ENCODE measurements at places on chromosomes 1 and 21. TPM values are rescaled to one million over a fixed set of nuclear protein-coding genes. Genes with fewer than 3 reads are reported as not detected.
A peak's percentile ranks its signal among the peaks of the same experiment; 100 is the strongest.

- DNase-seq, result no peak
- H3K36me3 ChIP-seq, result no peaks in the 10 kb centered on the region
- H3K4me3 ChIP-seq, result no peak overlapping the region
- H3K27ac ChIP-seq, result no peak overlapping the region
- no peaks in the 10 kb centered on the region for H3K27me3 ChIP-seq
Observed at GRCh38 chr1:68594851-68595250, 98.0 kb upstream of the DEPDC1 start.

C4BPB gene
- not detected for polyA plus RNA-seq

ADCY10 gene
- 0.02 TPM for polyA plus RNA-seq

IGSF8 gene
- polyA plus RNA-seq, result 132 TPM

DNA sequence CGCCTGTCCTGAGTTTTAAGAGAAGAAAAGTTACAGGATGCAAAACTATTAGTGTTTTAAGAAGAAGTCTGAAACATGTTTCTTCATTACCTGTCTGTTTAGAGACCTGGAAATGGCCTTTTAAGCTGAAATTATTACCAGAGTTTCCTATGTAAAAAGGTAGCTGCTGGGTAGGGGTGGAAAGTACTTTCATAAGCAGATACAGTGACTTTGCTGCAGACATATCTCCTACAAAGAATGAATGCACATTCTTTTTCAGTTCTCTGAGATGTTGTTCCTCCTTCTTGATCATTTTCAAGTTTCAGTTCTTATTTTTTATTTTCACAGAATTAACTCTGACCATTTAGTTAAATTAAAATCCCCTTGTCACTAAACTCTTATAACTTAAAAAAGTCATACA lies 1329.6 kb downstream of the KCNT2 start:
- H3K4me3 ChIP-seq, result no peak overlapping the region
- H3K27ac ChIP-seq, result no peak overlapping the region
- DNase-seq, result no peak
- H3K36me3 ChIP-seq, result no peaks in the 10 kb centered on the region
- H3K4me1 ChIP-seq, result no peaks in the 10 kb centered on the region
- no peaks in the 10 kb centered on the region for H3K27me3 ChIP-seq

DNA sequence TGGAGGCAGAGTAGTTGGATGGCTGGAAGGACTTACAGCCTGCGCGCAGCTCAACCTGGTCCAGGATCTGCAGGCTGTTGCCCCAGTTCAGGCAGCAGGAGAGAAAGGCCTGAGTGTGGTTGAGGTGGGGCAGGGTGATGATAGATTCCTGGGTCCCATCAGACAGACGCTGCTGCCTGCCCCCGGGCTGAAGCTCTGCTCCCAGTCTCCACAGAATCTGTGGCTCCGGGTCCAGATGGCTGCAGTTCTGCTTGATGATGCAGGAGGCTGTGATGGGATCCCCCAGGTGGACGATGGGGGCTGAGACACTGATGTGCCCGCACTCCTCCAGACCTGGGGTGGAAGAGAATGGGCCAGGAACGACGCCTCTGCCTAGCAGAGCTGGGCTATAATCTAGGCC lies 7.4 kb downstream of the CSF3R start:
- H3K4me1 ChIP-seq, result no peaks in the 10 kb centered on the region
- no peak overlapping the region for H3K4me3 ChIP-seq
- DNase-seq, result no peak
- H3K36me3 ChIP-seq, result no peaks in the 10 kb centered on the region

BARHL2 gene
- not detected for polyA plus RNA-seq

- no peak for DNase-seq
- no peak overlapping the region for H3K27ac ChIP-seq
- no peaks in the 10 kb centered on the region for H3K4me1 ChIP-seq
- H3K4me3 ChIP-seq, result no peak overlapping the region
Observed at GRCh38 chr1:66644331-66644730, 107.9 kb upstream of the DYNLT5 start.

C1orf94 gene
- 14.3 TPM for polyA plus RNA-seq

DNA sequence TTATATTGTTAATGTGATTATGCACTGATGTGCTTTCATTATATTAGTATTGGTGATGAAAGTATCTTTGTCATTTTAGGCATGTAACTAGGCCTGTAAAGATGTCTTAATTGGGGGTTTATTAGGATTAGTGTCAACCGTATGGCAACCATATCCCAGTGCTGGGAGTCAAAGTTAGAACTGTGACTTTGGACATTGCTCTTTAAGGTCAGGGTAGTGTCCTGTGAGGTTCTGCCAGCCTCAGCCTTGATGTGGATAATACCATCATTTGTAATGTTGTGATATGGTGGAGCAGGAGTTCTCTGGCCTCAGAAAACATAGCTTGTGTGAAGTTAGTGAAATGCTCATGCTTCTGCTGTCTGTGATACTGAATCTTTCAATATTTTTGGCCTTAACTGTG lies 59.4 kb downstream of the LAMC1 start:
- H3K36me3 ChIP-seq, result no peaks in the 10 kb centered on the region
- no peak overlapping the region for H3K27ac ChIP-seq
- H3K27me3 ChIP-seq, result no peaks in the 10 kb centered on the region
- peaks cover 7% of the 10 kb centered on the region for H3K4me1 ChIP-seq
- no peak for DNase-seq

- no peak overlapping the region for H3K4me3 ChIP-seq
- no peak overlapping the region for H3K27ac ChIP-seq
- DNase-seq, result no peak
- H3K27me3 ChIP-seq, result no peaks in the 10 kb centered on the region
- H3K4me1 ChIP-seq, result no peaks in the 10 kb centered on the region
Observed at GRCh38 chr1:210597555-210598134, 268.9 kb downstream of the HHAT start.

F5 gene
- polyA plus RNA-seq, result 0.02 TPM

- no peak overlapping the region for H3K4me3 ChIP-seq
- H3K36me3 ChIP-seq, result no peaks in the 10 kb centered on the region
- no peak for DNase-seq
- H3K27ac ChIP-seq, result no peak overlapping the region
- H3K27me3 ChIP-seq, result no peaks in the 10 kb centered on the region
Observed at GRCh38 chr1:24379733-24380315, 33.8 kb downstream of the STPG1 start.

DNA sequence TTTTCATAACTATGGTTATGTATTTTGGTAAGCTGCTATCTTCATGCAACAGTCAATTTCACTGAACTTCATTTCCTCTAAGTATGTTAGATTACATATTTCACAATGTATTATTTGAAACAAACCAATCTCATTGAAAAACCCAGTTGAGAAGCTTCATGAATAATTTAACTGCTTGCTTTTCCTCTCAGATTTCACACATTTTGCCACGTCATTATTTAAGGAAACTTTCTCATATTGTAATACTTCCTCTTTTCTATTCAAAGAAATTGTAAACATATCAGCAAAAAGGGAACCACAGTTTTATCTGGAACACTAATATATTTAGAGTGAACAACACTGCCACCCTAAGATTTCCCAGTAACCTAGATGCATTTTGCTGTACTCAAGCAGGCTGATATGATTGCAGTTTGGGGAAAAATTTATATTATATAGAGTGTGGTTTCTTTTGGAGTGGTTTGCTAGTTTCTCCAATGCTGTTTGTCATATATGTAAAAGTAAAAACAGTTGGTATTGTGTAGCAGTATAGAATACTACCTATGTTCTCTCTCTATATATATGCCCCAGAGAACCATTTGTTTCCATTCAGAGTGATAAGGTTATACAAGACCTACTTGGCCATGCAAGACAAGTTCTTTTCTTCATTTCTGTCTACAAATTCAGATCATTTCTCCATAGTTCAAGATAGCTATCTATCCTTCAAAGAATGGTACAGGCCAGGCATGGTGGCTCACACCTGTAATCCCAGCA lies 28.4 kb upstream of the AHCTF1 start:
- H3K27ac ChIP-seq, result no peak overlapping the region
- no peak for DNase-seq
- H3K4me1 ChIP-seq, result no peaks in the 10 kb centered on the region
- H3K27me3 ChIP-seq, result no peaks in the 10 kb centered on the region
- H3K36me3 ChIP-seq, result peaks cover 5% of the 10 kb centered on the region
- H3K4me3 ChIP-seq, result no peak overlapping the region

DNA sequence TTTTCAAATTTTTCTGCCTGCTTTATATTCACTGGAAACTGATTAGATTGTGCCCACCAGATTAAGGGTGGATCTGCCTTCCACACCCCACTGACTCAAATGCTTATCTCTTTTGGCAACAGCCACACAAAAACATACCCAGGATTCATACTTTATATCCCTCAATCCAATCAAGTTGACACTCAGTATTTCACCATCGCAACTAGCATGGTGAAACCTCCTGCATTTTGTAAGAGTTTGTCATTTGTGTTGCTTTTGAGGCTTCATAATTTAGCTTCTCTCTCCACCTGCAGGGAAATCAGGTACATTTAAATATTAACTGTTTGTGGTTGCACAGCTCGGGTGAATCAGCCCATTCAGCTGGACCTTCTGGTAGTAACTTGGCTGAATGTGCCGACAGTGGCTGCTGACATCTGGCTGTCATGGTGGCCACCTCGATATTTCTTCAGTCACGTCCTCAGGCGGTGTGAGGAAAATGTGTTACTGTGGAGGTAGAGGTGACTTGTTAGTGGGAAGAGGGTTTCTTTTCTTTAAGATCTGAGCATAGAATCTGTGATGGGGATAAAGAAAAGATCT lies 224.0 kb downstream of the PTBP2 start:
- H3K27ac ChIP-seq, result no peak overlapping the region
- no peaks in the 10 kb centered on the region for H3K4me1 ChIP-seq
- H3K36me3 ChIP-seq, result no peaks in the 10 kb centered on the region
- no peak overlapping the region for H3K4me3 ChIP-seq

- no peaks in the 10 kb centered on the region for H3K27me3 ChIP-seq
- no peaks in the 10 kb centered on the region for H3K36me3 ChIP-seq
- no peak for DNase-seq
- H3K27ac ChIP-seq, result peak overlapping the region; percentile 67
- no peak overlapping the region for H3K4me3 ChIP-seq
- H3K4me1 ChIP-seq, result peaks cover 15% of the 10 kb centered on the region
Observed at GRCh38 chr1:152047413-152047729, 10.6 kb upstream of the S100A11 start.

GRCh38 chr1:219670426-219671149 lies 57.7 kb upstream of the ZC3H11B start:
- H3K4me3 ChIP-seq, result no peak overlapping the region
- no peaks in the 10 kb centered on the region for H3K27me3 ChIP-seq
- DNase-seq, result no peak
- no peak overlapping the region for H3K27ac ChIP-seq

DNA sequence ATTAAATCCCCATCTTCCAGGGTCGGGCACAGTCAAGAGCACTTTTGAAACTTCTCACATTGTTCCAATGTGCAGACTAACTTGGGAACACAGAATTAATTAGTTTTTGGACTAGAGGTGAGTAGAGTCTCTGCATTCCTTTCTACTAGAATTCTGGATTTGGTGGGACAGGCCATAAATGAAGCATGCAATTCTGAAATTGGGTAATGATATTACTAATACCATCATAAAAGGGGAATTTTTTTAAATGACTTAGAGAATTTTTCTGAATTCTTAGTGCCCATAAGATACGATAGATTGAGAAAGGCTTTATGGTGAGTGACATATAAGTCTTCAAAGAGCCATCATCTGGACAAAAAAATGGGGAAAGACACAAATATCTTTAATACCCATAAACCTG lies 41.8 kb downstream of the ADAMTS5 start:
- no peak overlapping the region for H3K27ac ChIP-seq
- H3K4me3 ChIP-seq, result no peak overlapping the region
- no peaks in the 10 kb centered on the region for H3K4me1 ChIP-seq
- DNase-seq, result no peak
- no peaks in the 10 kb centered on the region for H3K27me3 ChIP-seq

DNA sequence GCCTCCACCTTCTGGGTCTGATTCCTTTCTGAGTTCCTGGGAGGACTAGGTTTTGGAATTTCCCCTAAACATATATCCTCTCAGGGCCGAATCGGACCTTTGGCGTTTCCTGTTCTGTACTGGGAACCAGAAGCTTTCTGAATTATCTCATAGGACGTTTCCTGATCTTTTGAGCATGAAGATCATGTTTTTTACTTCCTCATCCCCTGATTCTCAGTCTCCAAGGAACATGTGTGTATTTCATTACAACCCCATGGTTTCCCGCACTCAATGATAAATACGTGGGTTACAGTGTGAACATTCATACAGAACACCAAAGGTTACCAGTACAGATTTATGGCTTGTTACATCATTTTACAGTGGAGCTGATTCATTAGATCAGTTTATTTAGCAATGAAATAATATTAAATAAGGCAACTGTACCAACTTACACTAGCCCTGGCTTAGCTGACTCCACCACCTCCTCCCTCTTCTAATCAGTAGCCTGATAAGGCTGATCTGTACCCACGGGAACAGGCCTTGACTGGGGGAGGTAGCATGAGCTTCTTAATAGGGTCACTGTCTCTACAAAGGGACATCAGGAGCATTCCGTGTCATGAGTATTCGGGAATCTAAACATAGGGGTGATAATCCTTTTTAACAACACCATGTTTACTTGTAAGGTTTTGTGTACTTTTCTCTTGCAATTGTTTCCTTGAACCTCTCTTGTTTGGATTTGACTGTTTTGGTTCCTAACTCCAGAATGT lies 57.8 kb upstream of the ERRFI1 start:
- no peaks in the 10 kb centered on the region for H3K36me3 ChIP-seq
- no peak overlapping the region for H3K27ac ChIP-seq
- H3K27me3 ChIP-seq, result no peaks in the 10 kb centered on the region
- no peak overlapping the region for H3K4me3 ChIP-seq
- no peaks in the 10 kb centered on the region for H3K4me1 ChIP-seq
- no peak for DNase-seq

PLEKHN1 gene
- polyA plus RNA-seq, result 1.2 TPM

ALX3 gene
- polyA plus RNA-seq, result 0.20 TPM

All from H1 (cell line).